ENCODE measurements at places on chromosomes 3 and 15.

DNA sequence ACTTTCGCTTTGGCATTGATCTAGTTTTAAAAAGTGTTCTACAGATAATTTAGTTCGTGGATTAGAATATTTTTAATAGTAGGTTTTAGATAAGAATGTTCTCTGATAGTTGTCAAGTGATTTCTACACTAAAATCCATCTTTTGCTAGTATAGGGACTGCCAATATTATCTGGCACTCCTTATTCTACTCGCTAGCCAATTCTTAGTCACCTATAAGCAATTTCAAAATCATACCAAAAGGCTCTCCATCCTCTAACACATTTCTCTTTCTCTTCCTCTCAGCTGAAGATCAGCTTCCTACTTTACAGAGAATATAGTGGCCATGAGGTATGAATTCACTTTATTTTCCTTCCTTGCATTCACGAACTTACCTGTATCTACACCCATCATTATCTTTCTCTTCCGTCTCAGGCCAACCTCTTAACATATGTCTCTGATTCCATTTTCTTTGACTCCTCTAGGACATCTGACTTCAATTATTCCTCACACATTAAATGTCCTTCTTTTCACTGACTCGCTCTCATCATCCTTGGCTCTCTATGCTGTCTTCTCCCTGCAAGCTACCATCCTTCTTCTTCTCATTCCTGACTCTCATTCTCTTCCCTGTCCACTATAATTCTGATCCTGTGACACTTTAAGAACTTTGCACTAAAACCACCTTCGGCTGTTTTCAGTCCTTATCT, 35.5 kb downstream of the C3orf80 start:
- no peak for DNase-seq

DNA sequence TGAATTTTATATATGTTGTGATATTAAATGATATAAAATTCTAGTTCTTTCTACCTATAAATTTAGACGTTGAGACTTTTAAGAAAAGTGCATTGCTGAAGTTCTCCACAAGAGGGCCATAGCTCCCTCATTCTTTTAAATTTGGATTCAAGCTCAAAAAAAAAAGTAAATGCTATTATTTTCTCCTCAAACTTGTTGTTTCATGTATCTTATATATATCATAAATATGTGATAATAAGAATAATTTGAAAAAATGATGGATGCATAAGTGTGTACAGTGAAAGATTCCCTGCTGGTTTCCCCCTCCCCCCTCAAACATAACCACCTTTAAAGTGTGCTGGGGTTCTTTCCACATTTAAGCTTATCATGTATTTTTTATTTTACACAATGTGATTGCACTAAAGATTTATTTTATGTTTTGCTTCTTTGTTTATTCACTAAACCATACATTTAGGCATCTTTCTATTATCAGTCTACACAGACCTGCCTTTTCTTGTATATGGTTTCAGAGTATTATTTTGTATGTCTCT, 769.4 kb upstream of the GOLIM4 start:
- DNase-seq, result no peak

DNA sequence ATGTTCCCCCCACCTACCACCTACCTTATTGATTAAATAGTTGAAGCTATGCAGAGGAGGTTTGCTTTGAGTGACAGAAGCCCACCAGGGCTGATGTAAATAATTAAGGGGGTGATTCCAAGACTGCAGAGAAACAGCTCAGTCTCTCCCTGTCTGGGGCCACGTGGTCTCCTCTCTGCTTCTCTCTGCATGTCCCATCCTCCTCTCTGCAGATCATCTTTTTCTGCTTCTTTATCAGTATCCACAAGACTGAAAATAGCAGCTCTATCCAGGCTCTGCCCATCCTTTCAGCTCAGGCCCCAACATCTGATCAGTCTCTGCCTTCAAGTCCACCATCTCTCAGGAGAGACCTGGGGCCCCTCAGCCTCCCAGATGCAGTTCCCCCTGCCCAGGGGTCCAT, 110.8 kb downstream of the ANP32A start:
- no peak for DNase-seq

DNA sequence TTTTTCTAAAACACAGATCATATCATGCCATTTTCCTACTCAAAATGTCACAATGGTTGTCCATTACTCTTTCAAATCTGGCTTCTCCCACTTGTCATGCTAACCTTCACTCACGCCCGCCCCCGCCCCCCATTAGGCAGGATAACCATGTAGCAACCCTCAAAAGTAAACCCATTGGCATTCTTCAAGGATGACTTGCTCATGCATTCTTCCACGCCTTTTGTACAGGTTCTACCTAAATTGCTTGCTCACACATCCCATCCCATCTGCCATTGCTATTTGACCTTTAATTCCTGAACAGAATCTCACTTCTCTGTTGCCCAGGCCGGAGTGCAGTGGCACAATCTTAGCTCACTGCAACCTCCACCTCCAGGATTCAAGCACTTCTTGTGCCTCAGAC, 389.3 kb downstream of the MCTP2 start:
- DNase-seq, result no peak

DNA sequence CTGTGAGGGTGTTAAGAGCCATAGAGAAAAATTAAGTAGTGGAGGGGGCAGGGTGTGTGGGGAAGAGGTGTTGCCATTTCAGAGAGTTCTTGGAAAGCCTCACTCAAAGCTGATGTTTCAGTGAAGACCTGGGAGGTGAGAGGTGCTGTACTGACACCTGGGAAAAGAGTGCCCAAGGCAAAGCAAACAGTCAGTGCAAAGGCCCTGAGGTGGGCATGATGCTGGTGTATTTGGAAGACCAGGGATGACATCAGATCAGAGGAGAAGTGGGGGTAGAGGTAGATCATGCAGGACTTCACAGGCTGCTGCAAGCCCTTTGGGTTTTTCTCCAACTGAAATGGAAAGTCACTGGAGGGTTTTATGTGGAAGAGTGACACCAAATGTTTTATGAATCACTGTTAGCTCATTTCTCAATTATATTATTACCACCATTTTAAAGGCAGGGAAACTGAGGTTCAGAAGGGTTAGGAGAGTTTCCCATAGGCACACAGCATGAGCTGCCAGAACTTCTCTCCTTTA, 42.8 kb upstream of the SMAD3 start:
- no peak for DNase-seq

DNA sequence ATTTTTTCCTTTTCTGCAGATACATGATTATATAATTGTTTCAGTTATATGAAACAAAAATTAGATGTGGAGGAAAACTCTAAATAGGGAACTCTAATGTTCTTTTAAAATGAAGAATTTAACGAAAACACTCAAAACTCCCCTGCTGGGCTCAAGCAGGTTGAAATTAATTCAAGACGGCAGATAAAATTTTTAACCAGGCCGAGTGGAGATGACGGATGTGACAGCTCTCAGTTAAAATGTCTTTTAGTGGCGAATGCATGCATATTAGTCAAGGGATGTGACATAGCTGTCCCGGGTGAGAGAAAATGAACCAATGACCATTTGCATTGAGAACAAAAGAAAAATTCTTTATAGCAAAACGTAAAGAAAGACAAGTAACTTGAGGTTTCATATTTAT, 110.1 kb downstream of the ROBO2 start:
- DNase-seq, result no peak

- no peak for DNase-seq
Measured at GRCh38 chr3:125410922-125411321, 35.8 kb upstream of the ZNF148 start.

DNA sequence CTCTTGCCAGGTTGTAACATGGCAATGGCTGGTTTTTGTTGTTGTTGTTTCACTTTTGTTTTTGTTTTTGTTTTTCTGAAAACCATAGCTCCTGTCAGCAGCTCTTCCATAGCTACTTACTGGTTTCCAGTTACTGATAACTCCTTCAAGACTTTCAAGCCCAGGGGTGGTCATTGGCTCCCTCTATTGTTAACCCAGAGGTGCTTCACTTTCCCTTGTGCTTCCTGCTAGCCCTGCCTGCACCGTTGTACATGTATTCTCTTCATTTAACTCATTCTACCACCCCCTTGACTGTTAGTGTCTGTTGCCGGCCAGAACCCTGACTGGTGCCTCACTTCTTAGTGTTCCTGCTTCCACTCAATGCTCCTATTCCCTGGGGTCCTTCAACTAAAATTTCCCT, 4.2 kb upstream of the TRAT1 start:
- DNase-seq, result peak; percentile 69

DNA sequence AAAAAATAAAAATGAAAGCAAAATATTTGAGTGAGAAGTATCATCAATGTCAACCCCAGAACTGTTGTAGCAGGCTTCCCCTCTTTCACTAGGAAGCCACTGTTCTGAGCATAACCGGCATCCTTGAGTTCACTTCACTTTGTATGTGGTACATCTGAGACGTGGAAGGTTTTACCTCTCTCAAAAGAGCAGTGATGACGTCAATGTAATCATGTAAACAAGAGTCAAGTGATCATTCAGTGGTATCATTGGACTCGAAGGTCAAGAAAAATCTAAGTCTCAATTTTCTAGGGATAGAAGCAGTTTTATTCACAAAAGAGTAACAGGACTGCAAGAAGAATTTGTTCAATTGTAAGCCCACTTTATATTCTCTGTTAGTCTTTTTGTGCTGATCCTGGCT, 339.8 kb upstream of the THRB start:
- DNase-seq, result no peak

DNA sequence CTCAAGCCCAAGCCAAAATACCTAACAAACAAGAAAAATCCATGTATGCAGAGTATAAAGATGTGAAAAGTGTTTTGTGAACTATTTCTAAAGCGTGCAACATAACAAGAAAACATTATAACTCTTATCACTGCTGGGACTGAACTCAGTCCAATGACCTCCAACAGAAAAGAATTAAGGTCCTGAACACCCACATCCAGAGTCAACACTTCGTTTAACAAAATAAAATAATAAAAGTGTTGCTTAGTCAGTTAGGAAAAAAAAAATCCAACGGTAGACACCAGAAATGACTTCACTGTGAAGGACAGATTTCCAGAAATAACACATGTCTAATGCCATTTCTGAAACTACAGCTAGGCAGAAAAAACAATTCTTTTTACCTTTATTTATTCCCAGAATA, 28.0 kb downstream of the MB21D2 start:
- no peak for DNase-seq

GRCh38 chr3:60461267-60461666, 790.0 kb downstream of the FHIT start:
- DNase-seq, result no peak

GRCh38 chr3:179196700-179197099, 48.5 kb downstream of the PIK3CA start:
- no peak for DNase-seq

DNA sequence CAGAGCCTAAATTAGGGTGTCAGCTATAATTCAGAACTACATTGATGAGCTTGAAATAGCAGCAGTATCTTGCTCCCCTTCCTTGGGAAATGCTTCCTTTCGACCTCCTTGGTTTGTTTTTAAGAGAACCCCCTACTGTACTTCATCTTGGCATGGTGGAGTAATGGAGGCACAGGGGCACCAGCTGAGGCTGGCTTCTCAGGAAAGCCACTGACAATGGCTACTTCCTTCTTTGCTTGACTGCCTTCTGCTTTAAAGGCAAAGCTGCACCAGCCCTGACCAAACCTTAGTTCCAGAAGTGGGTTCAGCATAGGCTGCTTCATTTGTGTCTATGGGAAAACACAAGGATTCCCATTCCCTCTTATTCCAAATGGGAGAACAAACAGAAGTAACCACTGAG, 1.5 kb upstream of the FBXL22 start:
- DNase-seq, result no peak
